ENCODE measurements at places on chromosomes 1 and 21. TPM values are rescaled to one million over a fixed set of nuclear protein-coding genes. Genes with fewer than 3 reads are reported as not detected.

INKA2 gene
- 1.2 TPM for total RNA-seq

CCDC27 gene
- total RNA-seq: not detected

ANGPTL7 gene
- not detected for total RNA-seq

HSD3B1 gene
- not detected for total RNA-seq

GRHL3 gene
- total RNA-seq: not detected

LEFTY1 gene
- total RNA-seq: not detected

YBX1 gene
- 899 TPM for total RNA-seq

All from smooth muscle cell of the umbilical artery (primary cell).